HEK293T (cell line): ENCODE measurements at places on chromosomes 5 and 9.

DNA sequence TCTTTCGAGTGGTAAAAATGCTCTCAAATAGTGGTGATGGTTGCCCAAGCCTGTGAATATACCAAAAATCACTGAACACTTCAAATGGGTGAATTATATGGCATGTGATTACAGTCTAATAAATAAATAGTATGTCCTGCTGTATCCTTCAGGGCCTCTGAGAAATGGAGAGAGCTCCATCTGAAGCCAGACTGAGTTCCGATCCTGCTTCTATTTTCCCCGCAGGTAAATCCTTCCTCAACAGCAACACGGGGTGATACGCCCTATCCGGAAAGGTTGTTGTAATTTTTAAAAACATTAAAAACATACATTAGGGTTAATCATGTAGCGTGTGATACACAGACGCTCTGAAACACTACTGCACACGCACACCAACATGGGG lies 695 bp upstream of the SNAPC3 start:
- DNase-seq = no peak

GRCh38 chr9:125485471-125486151 lies 221.4 kb downstream of the MAPKAP1 start:
- DNase-seq = no peak

DNA sequence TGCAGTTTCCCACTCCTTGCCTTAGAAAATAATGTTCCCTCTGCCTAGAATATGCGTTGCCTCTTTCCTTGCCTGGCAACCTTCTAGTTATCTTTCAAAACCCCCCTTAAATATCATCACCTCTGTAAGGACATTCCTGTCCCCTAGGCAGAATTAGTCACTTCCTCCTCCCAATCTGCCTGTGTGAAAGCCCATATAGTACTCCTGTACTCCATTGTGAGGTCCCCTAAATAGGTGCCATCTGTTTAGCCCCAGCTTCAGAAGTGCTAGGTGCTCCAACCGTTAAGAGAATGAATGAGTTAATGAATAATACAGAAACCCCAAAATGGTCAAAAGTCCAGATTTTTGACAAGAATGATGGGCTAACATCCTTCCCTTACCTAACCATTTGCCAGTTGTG lies 181.4 kb downstream of the GDNF start:
- no peak for DNase-seq

GRCh38 chr5:172634106-172634899 lies 6.8 kb upstream of the NEURL1B start:
- no peak for DNase-seq

DNA sequence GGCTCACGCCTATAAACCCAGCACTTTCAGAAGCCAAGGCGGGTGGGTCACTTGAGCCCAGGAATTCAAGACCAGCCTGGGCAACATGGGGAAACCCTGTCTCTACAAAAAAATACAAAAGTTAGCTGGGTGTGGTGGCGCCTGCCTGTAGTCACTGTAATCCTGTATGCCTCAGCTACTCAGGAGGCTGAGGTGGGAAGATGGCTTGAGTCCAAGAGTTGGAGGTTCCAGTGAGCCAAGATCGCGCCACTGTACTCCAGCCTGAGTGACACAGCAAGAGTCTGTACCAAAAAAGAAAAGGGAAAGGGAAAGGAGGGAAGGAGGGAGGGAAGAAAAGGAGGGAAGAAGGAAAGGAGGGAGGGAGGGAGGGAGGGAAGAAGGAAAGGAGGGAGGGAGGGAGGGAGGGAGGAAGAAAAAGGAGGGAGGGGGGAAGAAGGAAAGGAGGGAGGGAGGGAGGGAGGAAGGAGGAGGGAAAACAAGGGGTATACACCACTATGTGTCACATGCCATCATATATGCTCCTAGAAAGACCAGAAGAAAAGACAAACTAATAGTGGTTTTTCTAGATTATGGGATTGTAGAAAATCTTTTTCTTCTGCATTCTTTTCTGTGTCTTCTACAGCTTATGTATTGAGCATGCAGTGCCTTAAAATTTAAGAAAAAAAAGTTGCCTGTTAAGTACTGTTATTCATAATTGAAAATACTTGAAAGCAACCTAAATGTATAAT lies 240.1 kb downstream of the DENND1A start:
- no peak for DNase-seq

DNA sequence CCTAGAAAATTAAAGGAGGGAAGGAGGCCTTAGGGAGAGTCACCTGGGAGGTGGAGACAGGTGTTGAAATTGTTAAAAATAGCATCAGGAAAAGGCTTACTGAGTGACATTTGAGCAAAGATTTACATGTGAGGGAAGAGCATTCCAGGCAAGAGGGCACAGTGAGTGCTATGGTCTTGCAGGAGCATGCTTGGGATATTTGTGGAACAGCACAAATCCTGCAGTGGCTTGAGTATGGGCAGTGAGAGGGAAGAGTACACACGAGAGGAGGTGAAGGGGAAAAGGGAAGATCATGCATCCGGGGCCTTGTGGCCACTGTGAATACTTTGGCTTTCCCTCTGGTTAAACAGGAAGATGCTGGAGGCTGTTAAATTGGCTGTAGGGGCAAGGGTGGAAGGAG lies 36.6 kb downstream of the ACER2 start:
- DNase-seq = no peak

GRCh38 chr9:99360026-99360425 lies 137.9 kb downstream of the SEC61B start:
- no peak for DNase-seq

GRCh38 chr5:87127956-87128687 lies 139.6 kb upstream of the RASA1 start:
- no peak for DNase-seq

DNA sequence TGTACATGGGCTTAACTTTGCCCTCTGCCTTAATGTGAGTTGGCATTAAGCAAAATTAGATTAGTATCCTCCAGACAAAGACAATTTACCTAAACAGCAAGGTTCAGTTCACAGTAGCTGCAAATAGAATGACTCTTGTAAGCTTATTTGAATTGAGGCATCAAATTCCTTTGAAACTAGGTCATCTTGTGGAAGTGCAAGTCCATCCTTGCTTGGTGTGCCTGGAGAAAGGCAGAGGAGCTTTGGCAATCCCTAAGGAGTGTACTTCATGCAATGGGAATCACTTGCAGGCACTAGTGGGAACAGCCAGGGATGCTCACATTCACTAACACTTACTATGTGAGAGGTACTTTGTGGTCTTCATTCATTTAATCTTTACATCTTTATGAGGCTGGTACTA lies 118.3 kb downstream of the DRD1 start:
- no peak for DNase-seq

DNA sequence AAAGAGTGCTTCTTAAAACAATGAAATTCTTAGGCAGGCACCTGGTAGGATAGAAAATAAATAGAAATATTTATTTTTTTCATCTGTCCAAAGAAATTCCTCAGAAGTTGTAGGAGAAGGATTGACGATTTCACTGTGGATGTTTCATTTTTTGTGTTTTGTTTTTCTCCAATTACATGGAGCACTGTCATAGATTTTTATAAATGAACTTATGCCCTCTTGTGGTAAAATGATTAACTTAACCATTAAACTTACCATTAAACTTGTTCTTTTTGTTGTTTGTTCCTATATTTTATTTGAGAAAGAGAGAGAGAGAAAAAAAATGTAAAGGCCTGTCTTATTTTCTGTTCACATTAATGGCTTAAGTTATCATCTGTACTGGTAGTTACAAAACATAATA lies 339.2 kb downstream of the PRR16 start:
- DNase-seq = no peak

GRCh38 chr5:40904205-40904993 lies 4.9 kb upstream of the C7 start:
- DNase-seq = peak; percentile 63

DNA sequence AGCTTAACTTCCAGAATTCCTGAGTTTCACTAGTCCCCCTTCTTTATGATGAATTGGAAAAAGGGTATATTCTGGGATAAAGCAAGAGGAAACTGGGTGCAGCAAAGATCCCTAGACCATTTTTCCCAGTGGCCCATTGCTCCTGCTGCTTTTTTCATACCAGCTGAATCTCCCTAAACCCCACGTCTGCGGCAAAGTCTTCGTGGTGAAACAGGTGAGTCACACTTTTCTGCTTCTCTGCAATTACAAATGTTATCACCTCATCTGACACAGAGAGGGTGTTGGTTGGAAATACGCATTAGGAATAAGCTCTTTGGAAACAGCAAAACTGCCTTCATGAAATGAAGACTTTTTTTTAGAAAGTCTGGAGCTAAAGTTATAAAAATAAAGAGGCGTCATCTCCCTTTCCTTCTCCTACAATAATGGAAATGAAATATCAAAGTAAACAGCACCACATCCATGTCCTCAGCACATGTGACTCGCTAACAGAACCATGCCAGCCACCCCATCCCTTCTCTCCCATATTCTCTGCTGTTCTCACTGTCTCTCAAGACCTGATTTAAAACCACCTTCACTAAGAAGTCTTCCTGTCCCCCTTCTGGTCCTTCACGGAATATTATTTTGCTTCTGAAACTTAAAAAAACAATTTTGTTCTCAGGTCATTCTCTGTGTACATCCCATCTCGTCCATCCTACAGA lies 39.5 kb upstream of the GLRX start:
- no peak for DNase-seq

GRCh38 chr5:116365006-116365496 lies 209.6 kb downstream of the SEMA6A start:
- DNase-seq = no peak

- DNase-seq = no peak
These were observed 127.6 kb downstream of the EDIL3 start for GRCh38 chr5:84257061-84257460.

DNA sequence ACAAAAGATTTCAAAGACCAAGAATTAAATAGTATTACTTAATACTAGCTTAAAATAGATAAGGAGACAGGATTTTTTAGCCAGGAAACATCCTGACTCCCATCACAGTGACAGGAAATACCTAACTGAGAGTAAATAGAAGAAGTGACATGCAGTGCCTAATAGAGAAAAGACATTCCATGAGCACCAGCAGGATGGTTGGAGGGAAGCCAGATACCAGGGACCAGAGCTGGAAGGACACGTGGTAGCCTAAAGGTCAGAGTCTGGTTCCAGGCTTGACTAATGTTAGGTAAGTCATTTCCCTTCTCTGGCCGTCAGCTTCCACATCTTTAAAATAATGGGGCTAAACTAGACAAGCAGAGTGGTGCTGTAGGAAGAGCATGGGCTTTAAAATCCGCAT lies 41.6 kb downstream of the CDK5RAP2 start:
- DNase-seq = no peak

DNA sequence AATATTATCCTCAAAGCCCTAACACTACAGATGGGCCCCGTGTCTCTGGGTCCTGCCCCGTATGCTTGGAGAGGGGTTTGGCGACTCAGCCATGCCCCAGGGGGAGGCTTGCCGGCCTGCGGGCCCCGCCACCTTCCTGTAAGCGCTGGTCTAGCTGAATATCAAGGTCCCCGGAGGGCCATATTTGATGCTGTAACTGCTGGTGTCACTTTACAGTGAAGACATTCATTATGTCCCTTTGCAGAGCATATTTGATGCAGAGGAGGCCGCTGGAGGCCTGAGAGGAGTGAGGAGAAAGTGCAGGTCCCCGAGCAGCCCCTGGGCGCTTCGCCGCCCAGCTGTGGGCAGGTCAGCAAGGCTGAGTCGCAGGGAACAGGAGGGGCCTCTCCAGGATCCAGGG lies 16.8 kb downstream of the IRX4 start:
- DNase-seq = no peak

DNA sequence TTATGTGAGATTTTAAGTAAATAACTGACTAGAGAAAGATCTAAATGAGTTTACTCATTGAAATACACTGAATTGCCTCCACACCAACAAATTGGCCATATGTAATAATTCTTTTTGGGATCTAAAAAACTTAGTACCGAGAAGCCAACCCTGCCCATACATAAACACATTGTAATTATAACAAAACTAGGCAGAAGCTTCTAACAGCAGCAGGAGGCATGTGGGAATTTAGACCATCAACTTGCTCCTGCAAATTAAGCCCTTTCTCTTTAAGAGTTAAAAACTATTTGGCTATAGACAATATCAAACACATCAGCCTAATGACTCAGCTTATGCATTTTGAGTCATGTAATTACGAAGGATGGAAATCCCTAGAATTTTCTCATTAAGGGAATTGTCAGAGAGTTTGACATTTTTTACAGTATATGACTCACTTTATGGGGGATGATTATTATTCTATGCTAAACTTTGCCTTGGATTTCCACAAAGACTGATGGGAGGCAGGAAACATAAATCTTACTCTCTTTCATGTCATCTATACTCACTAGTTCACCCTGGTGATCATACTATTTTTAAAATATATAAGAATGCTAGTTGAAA lies 1.0 kb downstream of the IL7R start:
- no peak for DNase-seq

DNA sequence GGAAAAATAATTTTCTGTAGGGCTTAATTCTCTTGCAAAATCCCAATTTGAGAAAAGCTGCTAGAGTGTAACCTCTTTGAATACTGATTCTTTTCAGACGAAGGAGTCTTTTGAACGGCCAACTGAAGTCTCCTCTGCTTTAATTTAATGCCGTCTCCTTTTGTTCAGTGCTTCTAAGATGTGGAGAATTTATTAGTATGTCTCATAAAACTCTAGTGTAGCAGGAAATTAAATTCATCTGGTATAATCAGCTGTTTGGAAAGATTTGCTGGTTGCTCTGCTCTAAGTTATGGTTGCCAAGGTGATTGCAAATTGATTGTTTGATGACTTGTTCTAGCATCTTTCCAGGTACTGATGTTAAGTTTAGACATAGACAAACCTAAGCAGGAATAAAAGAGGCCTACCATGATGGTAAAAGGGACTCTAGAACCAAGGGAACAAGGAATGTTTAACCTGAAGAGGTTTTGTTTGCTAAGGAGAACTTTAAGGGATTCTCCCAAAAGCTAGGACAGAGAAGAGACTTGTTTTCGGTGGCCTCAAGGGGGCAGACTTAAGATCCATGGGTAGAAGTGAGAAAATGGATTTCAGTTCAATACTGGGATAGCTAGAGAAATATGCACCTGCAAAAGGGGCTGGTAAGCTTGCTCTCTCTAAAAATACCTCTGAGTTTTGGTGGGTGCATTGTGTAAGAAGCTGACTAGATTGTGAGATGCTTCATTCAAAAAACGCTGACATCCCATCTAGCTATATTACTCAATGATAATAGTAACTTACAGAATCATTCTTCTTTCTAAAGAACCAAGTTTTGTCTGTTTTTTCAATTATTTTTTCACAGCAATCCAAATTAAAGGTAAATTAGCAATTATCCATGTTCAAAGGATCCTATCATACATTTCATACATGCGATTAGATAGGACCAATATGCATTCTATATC lies 5.7 kb upstream of the ADRB2 start:
- no peak for DNase-seq
